Memory B cell (primary cell): ENCODE measurements at places on chromosomes 16 and 17.

DNA sequence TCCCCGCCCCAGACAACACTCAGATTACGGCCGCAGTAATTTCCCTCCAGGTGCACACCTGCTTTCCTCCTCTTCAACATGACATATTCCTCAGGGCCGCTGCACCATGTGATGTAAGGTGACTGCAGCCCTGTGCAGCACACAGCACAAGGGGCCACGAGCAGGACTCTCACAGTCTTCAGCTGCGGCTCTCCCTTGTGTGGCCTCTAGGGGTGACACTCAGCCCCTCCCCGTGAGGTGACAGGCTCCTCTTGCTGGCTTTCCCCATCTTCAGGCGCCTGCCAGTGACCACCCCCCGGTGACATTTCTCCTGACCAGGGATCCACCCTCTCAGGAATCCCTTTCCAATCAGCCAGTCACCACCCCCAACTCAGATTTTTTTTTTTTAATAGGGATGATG is 31.3 kb upstream of the ABCC3 start:
- DNase-seq: no peak

- DNase-seq: peak; percentile 24
Observed at GRCh38 chr17:34378664-34379101, 15.7 kb upstream of the CCL1 start.

GRCh38 chr17:40025991-40026815 is 11.0 kb downstream of the CSF3 start:
- DNase-seq: no peak

GRCh38 chr17:80519091-80519781 is 25.4 kb upstream of the RPTOR start:
- no peak for DNase-seq

- no peak for DNase-seq
Observed at GRCh38 chr17:71935341-71935740, 185.5 kb upstream of the SOX9 start.

GRCh38 chr16:58195771-58196170 is 2.1 kb downstream of the CSNK2A2 start:
- DNase-seq: no peak

GRCh38 chr16:85761861-85762260 is 11.0 kb upstream of the C16orf74 start:
- no peak for DNase-seq

- DNase-seq: no peak
Observed at GRCh38 chr16:26988186-26988585, 78.5 kb upstream of the C16orf82 start.

- no peak for DNase-seq
Observed at GRCh38 chr17:19730843-19731242, 14.5 kb upstream of the SLC47A2 start.

DNA sequence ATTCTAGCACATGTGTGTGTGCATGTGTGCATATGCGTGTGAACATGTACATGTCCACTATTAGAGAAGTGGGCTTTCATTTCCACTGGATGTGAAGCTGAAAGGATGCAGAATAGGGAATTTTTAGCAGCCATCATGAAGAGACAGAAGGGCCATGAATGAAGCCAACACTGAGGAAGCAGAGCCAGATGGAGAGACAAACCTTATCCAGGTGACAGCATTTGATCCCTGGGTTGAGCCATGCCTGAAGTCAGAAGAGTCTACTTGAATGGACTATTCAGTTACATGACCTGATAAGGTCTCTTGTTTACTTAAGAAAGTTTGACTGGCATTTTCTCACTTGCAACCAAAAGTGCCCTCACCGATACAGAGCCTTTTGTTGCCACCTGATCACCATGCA is 88.4 kb downstream of the ASIC2 start:
- no peak for DNase-seq

- DNase-seq: no peak
Observed at GRCh38 chr17:6108382-6108781, 38.2 kb downstream of the WSCD1 start.

GRCh38 chr16:46482895-46483294 is 138.3 kb downstream of the SHCBP1 start:
- DNase-seq: no peak

DNA sequence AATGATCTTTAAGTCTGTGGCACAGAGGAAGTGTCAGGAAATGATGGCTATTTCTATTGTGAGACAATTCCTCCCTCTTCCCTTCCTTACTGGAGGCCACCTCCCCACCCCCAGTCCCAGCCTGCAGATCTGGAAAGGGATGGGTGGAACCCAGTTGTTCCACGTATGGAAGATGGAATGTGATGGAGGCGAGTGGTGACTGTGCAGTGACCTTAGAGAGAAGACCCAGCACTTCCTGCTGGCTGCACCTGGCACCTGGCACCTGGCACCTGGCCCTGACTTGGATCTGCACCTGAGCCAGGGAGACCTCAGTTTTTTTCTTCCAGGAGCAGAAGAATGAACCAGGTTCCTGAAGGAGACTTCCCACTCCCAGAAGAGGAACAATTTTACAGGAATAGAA is 33.0 kb upstream of the TMC5 start:
- no peak for DNase-seq

DNA sequence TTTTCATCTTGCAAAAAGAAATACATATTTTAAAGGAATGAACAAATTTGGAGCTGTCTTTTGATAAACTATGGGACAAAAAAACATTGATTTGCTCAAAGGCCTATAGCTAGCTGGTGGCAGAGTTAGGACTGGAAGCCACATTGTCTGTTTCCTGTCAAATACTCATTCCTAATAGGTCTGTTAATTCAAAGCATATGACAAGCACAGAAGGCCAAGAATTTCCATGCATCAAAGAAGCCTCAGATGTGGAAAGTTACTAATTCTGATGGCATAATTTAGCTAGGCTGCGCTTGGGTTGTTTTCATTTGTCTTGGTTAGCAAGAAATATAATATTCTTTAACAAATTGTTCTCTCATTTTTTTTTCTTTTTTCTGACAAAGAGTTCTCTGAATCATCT is 98.0 kb downstream of the CDK5R1 start:
- no peak for DNase-seq

DNA sequence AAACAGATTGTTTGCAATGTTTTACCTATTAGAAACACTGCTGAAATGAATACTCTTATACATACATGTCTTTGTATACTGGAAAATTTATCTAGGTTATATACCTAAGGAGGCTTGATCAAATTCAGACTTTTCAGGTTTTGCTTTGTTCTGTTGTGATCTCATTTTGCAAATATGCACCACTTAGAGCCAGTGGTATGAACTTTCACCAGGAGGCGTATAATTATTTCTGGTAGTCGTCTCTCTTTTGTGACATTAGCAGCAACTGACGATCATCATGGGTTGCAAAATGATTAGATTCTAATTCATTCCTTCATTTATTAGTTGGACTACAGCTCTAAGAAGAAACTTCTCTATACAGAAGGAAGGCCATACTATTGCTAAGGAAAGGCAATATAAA is 26.9 kb downstream of the AP1G1 start:
- no peak for DNase-seq

DNA sequence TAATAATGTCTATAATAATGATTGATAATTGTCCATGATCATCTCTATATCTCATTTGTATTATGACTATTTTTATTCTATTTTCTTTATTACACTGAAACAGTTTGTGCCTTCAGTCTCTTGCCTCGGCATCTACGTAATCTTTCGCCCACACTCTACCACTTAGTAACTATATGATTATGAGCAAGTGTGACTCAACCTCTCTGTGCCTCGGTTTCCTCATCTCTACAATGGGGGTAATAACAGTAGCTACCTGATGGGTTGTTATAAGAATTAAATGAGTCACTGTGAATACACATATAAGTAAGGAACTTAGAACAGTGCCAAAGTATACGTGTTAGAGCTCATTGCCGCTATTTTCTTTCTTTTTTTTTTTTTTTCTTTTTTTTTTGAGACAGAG is 3.7 kb upstream of the SLC16A11 start:
- DNase-seq: no peak

DNA sequence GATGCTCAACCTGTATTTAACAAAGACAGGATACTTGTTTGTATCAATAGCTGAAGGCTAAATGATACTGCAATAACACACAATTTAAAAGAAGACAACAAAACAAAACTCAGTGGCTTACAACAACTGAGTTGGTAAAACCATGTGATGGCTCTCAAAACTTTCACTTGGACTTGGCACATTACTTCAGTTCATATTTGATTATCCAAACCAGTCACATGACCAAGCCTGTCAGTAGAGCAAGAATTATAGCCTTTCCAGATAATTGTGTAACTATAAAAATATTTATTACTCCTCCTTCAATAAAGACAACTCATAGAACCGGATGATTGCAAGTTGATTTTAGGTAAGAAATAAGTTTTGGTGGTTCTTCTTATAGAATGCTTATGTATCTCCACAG is 56.8 kb downstream of the NQO1 start:
- DNase-seq: no peak

GRCh38 chr16:25812215-25812614 is 120.5 kb downstream of the HS3ST4 start:
- DNase-seq: no peak

DNA sequence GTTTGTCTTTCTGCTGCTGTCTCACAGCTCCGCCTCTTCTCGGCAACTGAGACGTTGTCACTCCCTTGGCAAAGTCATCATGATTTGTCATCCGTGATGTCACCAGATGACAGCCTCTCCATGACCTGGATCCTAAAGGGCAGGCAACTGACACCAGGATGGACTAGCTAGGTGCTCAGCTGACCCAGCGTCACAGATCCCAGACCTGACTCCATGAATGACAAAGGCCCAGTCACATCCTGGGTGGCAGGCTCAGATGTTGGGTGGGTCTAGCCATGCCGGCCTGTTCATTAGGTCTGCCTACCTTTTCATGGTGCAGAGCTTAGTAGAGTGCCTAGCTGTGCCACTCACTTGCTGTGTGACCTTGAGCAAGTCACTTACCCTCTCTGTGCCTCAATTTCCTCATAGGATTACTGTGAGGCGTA is 3.8 kb upstream of the TMEM238L start:
- DNase-seq: no peak

DNA sequence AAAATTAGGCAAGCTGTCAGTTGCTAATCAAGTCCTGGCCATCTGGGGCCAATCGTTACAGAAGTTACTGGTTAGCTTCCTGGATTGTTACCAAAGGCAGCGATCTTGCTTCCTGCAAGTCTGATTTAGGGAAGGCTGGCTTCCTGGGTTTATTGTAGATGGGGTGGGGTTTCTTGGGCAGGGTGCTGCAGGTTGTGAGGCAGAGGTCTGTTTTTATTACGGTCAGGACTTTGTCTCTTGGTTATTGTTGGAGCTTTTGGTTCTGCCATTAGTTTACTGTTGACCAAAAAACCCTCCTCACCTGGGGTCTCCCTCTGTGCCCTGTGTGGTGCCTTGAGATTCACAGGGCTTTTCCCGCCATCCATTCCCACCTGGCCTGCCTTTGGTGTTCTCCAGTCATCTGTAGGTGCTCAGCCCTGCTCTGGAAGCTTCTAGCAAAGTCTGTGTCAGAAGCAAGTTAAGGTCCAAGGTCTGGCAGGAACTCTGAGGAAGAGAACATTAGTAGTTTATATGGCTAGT is 36.9 kb downstream of the SLC47A1 start:
- DNase-seq: no peak

GRCh38 chr17:35889241-35889640 is 9.1 kb upstream of the CCL5 start:
- no peak for DNase-seq

- DNase-seq: no peak
Observed at GRCh38 chr17:49920030-49920769, 48.8 kb upstream of the DLX4 start.

DNA sequence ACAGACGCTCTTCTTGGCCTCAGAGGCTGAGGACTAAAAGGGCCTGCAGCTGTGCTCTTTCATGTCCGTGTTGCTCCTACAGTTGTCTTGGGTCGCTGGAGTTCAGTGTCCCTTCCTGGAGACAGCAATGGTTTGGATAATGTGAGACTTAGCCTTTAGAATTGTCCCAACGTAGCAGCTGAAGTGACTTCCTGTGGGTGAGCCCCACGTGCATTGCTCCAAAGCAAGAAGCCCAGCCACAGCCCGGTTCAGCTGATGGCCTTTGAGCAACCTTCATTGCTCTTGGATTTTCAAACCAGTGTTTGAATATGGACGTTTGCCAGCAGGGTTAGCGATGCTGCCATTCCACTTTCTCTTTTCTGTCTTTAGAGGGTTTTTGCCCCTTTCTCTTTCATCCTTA is 19.7 kb downstream of the TMEM11 start:
- no peak for DNase-seq

DNA sequence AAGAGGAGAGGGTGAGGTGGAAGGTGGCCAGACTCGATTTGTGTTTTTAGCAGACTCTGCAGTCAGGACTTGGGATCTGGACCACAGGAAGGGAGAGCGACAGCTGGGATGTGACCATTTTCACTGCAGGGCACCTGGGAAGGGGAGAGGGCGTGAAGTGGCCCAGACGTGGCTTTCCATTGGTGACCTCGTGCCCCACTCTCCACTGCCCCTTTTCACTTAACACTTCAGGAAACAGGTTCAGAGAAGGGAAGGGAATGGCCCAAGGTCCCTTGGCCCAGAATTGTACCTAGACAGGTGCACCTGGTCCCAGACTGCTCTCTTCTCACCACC is 22.9 kb upstream of the MPRIP start:
- no peak for DNase-seq

DNA sequence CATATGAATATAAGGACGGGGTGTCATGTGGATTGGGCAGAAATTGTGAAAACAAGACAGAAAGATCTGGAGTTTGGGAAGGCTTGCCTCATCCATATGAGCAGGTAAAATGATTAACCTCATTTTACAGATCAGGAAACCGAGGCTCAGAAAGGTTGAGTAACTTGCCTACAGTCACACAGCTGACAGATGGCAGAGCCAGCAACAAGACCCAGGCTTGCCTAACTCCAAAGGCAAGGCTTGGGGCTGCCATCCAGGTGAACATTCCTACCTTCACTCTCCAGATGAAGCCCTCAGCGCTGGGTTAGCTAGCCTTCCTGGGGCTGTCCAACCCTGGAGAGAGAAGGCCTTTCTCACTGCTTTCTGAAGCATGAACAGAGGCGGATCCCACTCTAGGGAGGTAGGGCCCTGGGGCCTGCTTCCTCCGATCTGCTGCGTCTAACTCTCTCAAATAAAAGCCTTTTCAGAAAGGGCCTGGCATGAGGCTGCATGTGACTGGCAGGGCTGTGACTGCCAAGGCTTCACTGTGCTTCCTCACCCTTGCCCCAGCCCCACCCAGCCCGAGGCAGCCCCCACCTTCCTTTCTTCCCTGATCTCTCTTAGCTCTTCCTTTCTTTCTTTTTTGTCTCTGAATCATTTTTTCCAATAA is 107.8 kb downstream of the GNAO1 start:
- no peak for DNase-seq

DNA sequence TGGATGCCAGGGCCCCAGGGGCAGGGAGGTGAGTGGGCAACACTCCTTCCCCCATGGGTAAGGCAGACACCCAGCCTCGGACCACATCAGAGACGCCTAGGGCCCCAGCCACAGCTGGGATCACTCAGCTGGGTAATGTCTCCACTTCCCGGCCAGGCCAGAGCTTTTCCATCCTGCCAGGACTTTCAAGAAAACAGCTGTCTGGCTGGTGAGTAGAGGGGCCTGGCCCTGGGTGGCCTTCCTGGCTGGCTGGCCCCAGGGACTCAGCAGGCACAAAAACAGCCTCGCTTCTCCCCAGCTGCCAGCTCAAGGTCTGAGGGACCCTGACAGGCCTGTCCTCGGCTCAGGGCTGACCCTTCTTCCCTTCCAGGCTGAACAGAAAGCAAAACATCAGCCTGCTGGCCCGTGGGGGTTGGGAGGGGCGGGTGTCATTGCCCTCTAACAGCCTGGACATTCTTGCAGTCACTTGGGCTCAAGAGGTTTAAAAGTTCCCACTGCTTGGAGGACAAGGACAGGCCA is 45.3 kb upstream of the JPH3 start:
- DNase-seq: no peak

- DNase-seq: no peak
Observed at GRCh38 chr17:17108451-17109049, 66.3 kb downstream of the MPRIP start.
